ENCODE measurements at places on chromosomes 3 and 15.

DNA sequence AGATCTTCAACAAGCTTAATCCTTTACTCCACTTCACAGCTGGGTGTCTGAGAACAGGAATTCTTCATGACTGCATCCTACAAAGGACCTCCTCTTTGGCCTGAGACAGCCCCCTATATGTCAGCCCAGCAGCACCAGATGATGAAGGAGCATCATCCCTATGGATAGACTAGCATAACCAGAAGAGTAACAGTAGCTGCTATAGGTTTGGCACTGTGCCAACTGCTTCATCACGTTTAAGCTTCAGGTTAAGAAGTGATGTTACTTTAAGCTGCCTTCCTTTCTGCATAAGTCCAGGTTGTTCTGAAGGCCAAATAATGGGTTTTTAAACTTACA is 50.6 kb downstream of the CMSS1 start:
- no peak for DNase-seq

- DNase-seq, result no peak
Observed at GRCh38 chr15:44596511-44597010, 59.6 kb downstream of the EIF3J start.

DNA sequence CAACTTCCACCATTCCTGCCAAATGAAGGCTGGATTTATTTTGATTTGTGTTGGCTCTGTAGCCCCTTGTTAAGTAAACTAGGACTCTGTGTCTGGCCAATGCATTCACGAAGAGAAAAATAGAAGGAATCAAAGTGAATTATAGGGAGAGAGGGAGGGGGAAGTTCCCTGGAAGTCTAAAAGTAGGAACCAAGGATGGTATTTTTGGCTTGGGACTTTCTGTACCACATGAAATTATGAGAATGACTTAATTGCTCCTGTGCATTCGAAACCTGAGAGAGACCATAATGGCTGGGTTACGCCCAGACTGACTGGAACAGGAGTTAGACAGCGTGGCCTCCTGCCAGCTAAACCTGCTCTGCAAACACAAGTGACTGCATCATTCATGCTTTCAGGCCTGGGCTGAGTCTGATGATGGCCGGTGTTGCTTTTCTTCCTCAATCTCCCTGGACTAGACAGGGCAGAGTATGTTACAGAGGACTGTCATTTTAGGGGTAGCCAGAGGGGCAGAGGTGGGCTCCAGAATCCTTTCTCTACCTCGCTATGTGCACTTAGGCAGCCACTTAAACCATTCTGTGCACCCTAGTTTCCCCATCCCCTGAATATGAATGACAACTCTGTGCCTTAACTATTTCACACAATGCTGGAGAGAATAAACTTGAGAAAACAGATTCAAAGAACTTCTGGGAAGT is 58.9 kb downstream of the MYO1E start:
- DNase-seq, result no peak

- no peak for DNase-seq
Observed at GRCh38 chr3:187277129-187277462, 14.4 kb downstream of the MASP1 start.

GRCh38 chr3:82087958-82088357 is 326.5 kb upstream of the GBE1 start:
- no peak for DNase-seq

DNA sequence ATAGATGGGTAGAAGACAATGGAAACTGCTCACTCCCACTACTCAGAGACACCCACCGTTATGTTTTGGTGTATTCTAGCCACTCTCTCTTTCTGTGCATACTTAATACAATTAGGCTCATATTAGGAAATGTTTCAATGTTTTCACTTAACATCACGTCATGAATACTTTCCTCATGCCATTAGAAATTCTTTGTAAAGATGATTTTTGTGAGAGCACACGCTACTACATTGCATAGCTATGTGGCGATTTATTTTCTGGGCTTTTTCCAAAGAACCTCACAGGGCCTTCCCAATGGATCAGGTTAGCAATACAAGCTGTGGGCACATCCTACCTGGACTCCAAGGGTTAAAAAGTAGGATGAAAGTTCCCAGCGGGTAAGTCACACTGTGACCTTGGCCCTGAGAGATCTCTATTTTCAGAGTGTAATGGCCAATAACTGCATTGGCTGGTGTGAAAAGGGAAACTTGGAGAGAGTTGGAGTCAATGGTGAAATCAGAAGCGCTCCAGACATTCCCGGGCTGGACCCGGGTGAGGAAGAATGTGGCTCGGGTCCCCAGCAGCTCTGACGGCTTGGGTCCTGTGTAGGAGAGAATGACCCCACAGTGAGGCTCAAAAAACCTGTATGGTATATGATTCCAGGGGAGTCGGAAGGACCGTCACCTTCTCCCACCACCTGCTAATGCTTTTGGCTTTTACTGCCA is 25.8 kb upstream of the TGM5 start:
- DNase-seq, result no peak

DNA sequence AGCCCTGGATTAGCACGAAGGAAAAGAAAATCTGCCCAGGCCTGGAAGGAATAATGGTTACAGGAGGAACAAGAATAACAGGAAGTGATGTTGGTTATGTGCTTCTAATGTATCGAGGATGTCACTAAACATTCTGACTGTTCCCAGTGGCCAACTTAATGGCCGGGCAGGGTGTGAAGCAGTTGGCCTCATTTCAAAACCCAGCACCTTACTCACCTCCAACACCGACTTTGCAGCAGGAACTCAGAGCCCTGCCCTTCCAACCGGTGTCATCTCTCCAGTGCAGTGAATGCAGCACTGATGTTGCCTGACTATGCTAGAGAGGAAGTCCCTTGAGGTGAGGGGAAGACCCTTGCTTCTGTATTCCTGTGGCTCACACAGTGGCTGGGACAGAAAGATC is 162.4 kb upstream of the LRTM1 start:
- DNase-seq, result no peak

DNA sequence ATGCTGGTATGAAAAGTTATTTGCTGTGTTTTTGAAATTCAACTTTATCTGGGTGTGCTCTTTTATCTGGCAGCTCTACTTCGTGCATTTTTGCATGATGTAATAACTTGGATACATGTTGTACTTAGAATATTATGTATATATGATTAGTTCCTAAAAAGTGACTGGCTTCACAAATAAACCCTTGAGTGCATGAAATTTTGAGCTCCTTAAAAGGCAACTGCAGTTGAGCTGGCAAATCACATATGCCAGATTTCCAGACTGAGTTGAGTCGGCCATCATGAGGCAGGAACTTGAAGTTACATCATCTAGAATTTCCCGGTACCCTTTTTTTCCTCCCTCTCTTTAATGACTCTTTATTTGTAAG is 162.5 kb downstream of the FNDC3B start:
- no peak for DNase-seq

- no peak for DNase-seq
Observed at GRCh38 chr3:148957586-148957985, 33.8 kb upstream of the GYG1 start.

DNA sequence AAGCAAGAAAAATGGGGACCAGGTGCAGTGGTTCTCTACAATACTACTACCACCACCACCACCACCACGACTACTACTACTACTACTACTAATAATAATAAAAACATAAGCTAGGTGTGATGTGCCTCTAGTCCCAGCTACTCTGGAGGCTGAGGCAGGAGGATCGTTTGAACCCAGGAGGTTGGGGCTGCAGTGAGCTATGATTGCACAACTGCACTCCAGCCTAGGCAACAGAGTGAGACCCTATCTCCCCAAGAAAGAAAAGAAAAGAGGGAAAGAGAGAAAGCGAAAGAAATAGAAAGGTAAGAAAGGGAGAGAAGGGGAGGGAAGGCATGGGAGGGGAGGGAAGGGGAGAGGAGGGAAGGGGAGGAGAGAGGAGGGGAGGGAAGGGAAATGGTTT is 350.6 kb downstream of the FOXP1 start:
- no peak for DNase-seq

DNA sequence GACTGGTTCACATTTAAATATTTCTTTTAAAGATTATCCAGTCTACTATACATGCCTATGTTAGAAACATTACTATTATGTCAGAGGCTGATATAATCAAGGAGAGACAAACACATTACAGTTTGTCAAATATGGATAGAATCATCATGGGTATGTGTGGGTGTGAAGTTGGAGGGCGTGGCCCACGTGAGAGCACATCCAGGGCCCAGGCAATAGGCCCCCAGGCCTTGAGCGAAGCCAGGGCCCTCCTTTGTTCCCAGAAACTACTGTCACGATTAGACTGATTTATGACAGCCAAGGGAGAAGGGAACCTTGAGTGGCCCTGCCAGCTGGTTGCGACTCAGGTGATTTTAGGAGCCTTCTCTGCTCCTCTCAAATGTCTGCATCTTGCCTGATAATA is 26.9 kb upstream of the LDHAL6B start:
- no peak for DNase-seq

GRCh38 chr3:126424039-126424717 is 29.5 kb downstream of the CFAP100 start:
- no peak for DNase-seq

GRCh38 chr3:61665987-61666386 is 104.6 kb downstream of the PTPRG start:
- no peak for DNase-seq

GRCh38 chr15:90954712-90955623 is at the start of gene RCCD1:
TSS of gene RCCD1 (plus strand) at chr15:90954884. CDS start at chr15:90956735, 1,851 bp downstream.
- peak; percentile 78 for DNase-seq

GRCh38 chr15:49900903-49901235 is 218.2 kb downstream of the ATP8B4 start:
- no peak for DNase-seq

- DNase-seq, result no peak
Observed at GRCh38 chr3:8942115-8942514, 21.2 kb downstream of the RAD18 start.

- no peak for DNase-seq
Observed at GRCh38 chr3:56365905-56366640, 102.2 kb downstream of the ERC2 start.

- DNase-seq, result no peak
Observed at GRCh38 chr15:62880278-62880677, 162.3 kb upstream of the TPM1 start.

Measured in omental fat pad (tissue), 4 donors.